Spleen (tissue), 13 donors: ENCODE measurements at places on chromosomes 4 and X.

DNA sequence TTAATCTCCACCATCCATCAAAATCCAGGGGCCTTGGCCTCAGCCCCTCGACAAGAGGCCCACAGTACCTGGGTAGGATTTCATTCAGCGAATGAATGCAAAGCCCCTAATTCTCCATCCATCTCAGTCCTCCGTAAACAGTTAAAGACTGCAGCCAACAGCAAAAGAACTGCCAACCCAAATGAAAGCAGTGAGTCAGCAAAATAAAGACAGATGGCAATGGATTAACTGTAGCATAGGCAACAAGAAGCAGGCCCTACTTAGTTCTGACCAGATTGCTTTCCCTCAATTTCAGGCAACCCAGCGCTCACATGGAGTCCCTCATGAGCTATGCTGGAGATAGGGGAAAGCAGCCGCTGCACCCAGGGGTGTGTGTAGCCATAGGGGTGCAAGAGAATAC is 21.4 kb downstream of the PLAC1 start:
- no peak for DNase-seq

- DNase-seq, result no peak
Measured at GRCh38 chr4:144709793-144710525, 64.0 kb downstream of the HHIP start.

GRCh38 chrX:129608496-129608895 is 46.3 kb downstream of the APLN start:
- DNase-seq, result no peak

DNA sequence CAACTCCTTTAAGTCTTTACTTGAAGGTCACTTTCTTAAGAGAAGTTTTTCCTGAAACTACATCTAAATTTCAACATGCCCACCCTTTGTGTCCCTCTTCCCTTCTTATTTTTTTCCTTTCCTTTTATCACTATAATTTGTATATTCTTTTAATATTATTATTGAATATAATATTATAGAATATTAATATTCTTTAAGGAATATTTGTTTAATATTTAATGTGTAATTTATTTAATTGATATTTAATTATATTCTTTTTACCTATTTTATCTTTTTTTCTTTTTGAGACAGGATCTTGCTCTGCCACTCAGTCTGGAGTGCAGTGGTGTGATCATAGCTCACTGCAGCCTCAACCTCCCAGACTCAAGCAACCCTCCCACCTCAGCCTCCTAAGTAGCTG is 114.8 kb downstream of the KDR start:
- no peak for DNase-seq

- DNase-seq, result no peak
Measured at GRCh38 chr4:147730333-147730732, 1.6 kb upstream of the ARHGAP10 start.

DNA sequence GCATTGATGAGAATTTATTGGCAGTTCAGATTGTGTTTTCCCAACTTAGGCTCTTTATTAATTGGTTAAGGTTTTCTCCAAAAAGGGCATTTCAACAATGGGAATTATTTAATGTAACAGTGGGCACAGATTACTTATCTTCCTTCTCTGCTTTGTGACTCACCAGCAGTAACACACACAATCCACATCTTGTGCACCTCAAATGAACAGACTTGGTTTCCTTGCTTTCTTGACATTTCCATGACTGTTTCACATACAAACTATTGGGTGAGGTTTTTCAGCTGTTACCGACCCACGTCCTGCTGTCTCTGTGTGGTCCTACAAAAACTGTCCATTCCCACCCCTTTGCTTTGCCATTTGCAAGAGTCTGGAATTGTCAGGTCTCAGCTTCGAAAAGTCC is 38.1 kb downstream of the CCNI start:
- no peak for DNase-seq
